ENCODE measurements at places on chromosomes 3 and 15.

DNA sequence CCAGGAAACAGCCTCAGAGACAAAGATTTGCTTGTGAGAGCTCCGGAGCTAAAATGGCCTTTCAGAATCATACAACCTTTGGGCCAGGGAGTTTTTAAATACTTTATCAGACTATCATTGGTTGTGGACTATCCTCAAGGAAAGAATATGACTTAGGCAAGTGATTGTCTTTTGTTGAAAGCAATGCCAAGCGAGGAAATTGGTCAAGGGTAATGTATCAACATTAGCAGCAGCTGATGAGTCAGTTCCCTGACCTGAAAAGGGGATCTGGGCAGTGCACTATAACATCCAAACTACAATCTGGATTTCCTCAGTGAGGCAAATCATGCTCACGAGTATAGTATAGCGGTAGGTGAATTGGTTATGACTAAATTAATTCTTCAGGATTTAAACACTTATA, 303.6 kb downstream of the LSAMP start:
- no peak for DNase-seq

DNA sequence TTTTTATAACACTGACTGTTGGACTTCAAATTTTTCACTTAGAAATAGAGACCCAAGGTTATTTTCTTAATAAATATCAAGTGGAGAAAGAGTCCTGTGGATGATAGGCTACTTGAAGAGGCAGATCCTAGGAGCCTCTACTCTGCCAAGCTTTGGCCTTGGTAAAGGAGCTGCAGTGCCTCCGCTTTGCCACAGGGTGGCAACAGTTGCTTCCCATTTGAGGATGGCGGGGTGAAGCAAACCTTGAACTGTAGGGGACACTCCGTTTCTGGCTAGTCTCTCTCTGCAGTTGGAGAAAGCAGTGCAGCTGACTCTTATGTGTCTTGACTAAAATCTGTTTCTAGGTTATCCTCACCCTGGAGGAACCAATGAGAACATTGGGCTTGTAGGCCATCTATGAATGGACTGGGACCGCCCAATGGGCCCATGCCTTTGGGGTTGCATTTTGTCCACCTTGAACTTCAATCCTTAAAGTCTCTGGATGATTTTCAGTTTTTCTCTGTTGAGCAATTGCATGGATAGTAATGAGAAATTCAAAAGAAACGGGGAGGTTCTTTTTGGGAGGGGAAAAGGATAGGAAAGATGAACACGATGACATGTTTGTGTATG, 9.8 kb downstream of the SCG5 start:
- no peak for DNase-seq

GRCh38 chr3:46071222-46071858, 44.1 kb upstream of the XCR1 start:
- no peak for DNase-seq

- no peak for DNase-seq
These were observed 103.0 kb downstream of the PGPEP1L start for GRCh38 chr15:98904544-98904943.

DNA sequence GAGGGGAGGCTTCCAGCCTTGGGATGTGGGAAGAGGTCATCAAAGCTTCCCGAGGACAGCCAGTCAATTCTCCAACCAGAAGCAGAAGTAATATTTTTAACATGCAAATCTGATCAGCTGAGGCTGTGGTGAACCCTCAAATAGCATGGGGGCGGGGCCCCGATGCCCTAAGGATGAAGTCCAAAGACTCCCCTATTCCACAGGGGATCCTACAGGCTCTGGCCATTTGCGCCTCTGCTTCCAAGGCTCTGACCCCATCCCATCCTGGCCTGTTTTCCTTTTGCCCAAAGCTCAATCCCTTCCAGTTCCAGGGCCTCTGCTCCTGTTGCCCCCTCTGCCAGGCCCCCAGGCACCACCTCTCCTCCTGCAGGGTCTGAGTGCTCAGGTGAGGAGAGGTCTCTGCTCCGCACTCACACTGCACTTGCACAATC, 6.7 kb upstream of the CSK start:
- DNase-seq, result no peak

- no peak for DNase-seq
These were observed 16.0 kb upstream of the PLA2G4F start for GRCh38 chr15:42172475-42172874.

DNA sequence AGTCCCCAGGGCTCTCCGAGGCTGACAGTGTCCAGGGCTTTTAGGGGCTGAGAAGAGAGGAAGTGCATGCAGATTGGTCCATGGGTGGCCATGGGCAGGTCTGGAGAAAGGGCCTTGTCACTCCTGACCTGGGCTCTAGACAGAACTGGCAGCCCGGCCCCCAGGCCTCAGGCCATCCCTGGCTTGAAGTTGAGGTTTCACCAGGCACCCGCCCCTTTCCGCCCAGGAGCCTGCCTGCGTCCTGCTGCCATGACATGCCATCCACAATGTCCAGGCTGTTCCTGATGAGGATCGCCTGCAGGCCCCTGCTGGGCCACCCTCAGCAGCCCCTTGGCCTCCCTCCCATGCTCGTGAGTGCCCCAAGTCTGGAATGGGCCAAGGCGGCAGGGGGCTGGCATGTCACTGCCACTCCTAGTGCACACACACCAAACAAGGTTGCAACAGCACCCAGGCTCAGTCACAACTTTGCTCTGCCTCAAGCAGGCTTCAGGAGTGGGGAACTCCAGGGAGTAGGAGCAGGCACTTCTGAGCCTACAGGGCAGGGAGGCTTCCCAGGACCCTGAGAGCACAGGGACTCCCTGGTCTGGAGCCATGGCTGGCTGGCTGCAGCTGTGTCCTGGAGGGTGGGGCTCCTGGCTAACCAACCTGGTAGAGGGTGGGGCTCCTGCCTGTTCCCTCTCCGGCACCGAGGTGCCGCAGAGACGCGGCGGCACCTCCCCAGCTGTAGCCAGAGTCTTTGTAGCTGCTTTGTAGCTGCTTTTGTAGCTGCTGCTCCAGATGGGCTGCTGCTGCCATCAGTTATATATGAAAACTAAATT, 1457.1 kb upstream of the GBE1 start:
- no peak for DNase-seq

Data from heart left ventricle (tissue), 16 donors.